HT1080 (cell line): ENCODE measurements at places on chromosomes 3 and 15.

DNA sequence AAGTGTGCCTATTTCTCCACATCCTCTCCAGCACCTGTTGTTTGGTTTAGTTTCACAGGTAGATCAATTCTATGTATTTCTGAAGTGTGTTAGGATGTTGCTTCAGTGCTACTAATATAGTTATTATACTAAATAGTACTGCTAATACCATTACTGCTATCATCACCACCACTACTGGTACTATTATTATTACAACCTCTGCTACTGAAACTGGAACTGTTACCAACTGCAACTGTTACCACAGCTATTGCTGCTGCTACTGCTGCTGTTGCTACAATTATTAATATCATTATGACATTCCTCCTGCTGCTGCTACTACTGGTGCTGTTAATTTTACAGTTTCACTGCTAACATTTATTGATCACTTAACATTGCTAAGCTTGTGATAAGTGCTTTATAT is 8.3 kb upstream of the LMOD3 start:
- DNase-seq: no peak

GRCh38 chr15:79602731-79603130 is 170.6 kb downstream of the MINAR1 start:
- no peak for DNase-seq

DNA sequence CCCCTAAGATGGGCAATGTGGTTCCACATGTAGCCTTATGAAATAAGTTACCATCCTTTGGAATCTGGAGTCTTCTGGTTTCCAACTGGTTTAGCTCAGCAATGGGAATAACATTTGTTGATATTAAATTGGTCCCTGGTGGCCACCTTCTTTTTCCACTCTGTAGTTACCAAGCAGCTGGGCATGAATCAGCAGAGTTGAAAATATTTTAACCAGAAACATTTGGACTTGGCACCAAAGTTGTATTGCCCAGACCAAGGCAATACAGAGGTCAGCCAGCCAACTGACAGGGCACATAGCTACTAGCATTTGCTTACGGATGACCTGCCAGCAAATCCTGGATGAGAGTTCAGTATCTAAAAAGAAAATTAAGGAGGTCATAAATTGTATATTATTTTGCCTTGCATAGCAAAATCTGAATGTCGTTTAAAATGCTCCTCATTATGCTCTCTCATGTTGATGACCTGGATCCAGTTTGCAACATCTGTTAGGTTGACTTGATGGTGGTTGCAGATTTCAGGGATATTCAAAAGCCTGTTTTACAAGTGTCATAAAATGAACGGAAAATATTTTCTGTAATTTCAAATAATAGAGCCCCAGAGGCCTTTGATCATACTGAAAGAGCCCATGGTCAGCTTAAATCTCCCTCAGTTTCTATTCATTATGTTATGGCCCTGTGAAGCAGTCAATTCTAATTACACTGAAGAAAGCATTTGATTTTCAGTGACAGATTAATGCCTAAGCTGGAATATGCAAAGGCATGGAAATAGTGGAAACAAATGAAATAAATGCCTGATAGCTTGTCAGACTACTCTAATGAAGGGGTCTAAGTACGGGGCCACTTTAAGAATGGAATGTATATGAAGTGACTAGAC is 54.6 kb downstream of the PPM1L start:
- DNase-seq: peak; percentile 20

GRCh38 chr3:64539451-64540196 is 148.2 kb downstream of the ADAMTS9 start:
- no peak for DNase-seq

DNA sequence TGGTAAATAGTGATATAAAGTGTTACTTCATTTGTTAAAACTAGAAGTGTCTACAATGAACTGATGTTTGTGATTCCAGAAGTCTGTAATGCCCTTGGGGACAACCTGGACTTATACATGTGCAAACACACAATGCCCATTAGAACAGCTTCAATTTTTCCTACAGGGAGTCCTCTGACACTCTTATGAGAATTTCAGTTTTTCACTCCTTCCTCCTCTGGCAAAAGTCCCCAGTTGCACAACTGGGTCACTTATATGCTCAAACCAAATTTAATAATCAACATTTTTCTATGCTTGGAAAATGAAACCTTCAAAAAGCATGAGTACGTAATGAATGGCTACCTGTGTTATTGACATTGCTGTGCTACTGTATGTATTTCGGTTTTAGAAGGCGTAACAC is at the start of gene OR5H15:
Gene OR5H15 (plus strand): TSS at position 301 of the 400 bp plus-strand sequence. CDS start 2,004 bp downstream, outside the sequence.
- DNase-seq: no peak

GRCh38 chr3:159919873-159920272 is 68.8 kb upstream of the IL12A start:
- DNase-seq: peak; percentile 73

DNA sequence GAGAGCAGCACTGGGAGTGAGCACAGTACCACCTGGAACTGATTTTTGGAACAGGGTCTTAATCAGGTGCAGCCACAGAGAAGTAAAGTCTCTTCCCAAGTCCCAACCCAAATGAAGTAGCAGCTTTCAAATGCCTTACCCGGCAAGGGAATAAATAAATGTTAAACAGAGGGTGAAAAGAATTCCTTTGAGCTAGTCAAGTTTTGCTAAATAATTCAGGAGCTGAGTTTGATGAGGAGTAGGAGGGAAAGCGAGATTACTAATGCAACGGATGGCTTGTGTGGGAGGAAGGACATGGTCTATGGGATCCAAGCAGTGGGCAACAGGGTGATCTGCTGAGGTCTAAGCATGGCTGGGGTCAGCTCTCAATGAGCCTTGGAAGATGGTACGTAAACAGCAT is 204.5 kb upstream of the ST8SIA2 start:
- no peak for DNase-seq

DNA sequence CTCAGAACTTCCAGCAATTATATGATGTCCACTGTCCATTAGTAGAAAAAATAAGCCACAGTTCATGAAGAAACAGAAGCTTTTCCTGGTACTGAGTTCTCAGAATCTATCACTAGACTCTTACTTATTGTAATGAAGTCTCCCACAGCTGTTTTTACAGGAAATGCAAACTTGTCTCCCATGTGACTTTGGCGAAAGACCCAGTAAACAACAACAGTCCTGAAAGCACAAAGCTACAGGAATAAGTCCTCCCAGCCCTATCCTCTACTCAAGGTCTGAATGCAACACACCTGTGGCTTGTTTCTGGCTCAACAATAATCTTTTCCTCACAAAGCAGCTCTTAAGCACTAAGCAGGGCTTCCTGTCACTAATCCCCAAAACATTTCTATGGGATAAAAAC is 55.9 kb downstream of the EOMES start:
- DNase-seq: no peak

- DNase-seq: no peak
Measured at GRCh38 chr3:195531683-195532082, 11.4 kb downstream of the PPP1R2 start.

- no peak for DNase-seq
Measured at GRCh38 chr3:125389282-125389681, 14.2 kb upstream of the ZNF148 start.

- DNase-seq: no peak
Measured at GRCh38 chr15:99981839-99982658, 248.8 kb upstream of the LYSMD4 start.

GRCh38 chr15:98195796-98196195 is 235.3 kb downstream of the ARRDC4 start:
- no peak for DNase-seq

- peak; percentile 34 for DNase-seq
Measured at GRCh38 chr15:78417754-78418630, 20.0 kb upstream of the IREB2 start.

- DNase-seq: peak; percentile 99
Measured at GRCh38 chr3:31041161-31041978, 146.9 kb upstream of the GADL1 start.

DNA sequence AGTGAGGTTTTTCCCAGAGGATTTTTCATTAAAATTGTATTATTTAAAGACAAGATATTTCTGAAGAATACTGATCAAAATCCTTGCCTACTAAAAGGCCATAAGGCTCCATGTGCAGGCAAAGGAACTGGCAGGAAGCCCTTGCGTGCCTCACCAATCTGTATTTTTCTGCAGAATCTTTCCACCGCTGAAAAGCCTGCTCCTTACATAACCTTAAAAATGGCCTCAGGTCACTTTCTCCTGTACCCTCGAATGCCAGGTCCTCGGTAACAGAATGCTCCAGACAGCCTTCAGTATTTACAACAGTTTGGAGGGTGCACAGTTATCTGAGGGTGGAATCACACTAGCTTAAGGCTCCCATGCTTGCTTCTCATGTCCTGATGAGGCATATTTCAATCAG is 3.2 kb downstream of the MORC1 start:
- DNase-seq: no peak

- no peak for DNase-seq
Measured at GRCh38 chr3:48303021-48303420, 30.4 kb downstream of the SPINK8 start.

DNA sequence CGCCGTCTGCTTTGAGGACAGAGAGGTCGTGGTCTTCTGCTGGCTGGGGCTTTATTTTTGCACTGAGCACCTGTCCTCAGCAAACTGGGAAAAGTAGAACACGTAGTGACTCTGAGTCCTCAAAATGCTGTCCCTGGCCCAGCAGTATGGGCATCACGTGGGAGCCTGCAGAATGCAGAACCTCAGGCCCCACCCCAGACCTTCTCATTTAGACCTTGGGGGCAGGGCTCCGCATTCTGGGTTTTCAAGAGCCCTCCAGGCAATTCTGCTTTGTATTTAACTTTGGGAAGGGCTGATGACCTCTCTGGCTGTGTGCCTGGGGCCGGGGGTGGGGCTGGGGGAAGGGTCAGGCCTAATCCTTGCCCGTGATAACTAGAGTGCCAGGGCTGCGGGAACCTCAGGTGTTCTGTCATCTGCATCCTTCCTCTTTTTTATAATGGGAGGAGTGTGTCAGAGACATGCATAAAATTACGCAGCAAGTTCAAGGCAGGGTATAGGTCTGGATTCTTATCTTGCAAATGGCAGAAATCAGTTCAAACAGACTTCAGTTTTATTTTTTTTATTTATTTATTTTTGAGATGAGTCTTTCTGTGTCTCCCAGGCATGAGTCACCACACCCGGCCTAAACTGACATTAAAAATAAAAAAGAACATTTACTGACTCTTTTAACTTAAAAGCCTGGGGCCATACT is 11.1 kb downstream of the SLC6A6 start:
- peak; percentile 61 for DNase-seq

- no peak for DNase-seq
Measured at GRCh38 chr3:52372822-52373504, 56.8 kb downstream of the DNAH1 start.

DNA sequence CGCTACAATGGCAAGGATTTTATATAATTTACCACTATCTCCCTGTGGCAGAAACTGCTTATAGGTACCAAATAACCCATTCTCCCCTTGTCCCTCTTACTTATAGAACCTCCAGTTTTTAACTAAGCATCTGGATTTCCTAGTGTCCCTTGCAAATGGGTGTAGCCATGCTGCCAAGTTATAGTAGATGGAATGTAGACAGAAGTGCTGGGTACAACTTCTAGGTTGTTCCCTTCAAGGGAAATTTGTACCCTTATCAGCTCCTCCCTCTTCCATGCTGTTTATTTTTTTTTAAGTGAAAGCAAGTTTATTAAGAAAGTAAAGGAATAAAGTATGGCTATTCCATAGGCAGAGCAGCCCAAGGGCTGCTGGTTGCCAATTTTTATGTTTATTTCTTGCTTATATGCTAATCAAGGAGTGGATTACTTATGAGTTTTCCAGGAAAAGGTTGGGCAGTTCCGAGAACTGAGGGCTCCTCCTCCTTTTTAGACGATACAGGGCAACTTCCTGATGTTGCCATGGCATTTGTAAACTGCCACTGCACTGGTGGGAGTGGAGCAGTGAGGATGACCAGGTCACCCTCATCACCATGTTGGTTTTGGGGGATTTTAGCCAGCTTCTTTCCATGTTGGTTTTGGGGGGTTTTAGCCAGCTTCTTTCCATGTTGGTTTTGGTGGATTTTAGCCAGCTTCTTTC is 40.1 kb upstream of the TM4SF19 start:
- DNase-seq: no peak

DNA sequence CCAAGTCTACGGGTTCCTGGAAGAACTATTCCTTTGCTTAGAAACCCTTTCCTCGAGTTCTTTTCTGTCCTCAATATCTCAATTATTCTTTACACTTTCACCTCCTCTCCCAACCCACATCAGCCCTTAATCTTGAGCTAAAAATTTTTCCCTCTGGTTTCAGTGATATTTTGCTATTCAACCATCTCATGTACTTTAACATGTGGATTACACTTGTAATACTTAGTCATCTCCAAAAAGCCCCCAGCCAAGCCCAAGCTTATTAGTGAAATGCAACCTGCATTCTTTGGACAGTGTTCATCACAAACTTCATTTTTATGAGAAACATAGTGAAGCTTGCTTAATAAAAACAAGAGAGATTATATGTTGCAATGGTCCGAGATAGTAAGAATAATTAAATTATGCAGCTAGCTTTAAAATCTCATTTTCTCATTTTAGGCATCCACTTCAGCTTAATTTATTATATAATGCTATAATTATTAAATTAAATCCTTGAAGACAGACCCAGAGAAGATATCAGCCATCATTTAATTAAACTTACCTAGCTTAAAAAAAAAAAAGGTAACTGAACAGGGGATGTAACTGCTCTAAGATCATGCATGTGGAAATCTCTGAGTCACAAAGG is 534.5 kb upstream of the TBL1XR1 start:
- DNase-seq: peak; percentile 23

- DNase-seq: peak; percentile 63
Measured at GRCh38 chr3:192772240-192772894, 45.0 kb upstream of the FGF12 start.

GRCh38 chr3:17602126-17602525 is 140.3 kb downstream of the TBC1D5 start:
- peak; percentile 30 for DNase-seq

GRCh38 chr15:44295750-44296431 is 7.4 kb downstream of the GOLM2 start:
- peak; percentile 32 for DNase-seq

- DNase-seq: no peak
Measured at GRCh38 chr3:29318251-29318650, 37.4 kb downstream of the RBMS3 start.

DNA sequence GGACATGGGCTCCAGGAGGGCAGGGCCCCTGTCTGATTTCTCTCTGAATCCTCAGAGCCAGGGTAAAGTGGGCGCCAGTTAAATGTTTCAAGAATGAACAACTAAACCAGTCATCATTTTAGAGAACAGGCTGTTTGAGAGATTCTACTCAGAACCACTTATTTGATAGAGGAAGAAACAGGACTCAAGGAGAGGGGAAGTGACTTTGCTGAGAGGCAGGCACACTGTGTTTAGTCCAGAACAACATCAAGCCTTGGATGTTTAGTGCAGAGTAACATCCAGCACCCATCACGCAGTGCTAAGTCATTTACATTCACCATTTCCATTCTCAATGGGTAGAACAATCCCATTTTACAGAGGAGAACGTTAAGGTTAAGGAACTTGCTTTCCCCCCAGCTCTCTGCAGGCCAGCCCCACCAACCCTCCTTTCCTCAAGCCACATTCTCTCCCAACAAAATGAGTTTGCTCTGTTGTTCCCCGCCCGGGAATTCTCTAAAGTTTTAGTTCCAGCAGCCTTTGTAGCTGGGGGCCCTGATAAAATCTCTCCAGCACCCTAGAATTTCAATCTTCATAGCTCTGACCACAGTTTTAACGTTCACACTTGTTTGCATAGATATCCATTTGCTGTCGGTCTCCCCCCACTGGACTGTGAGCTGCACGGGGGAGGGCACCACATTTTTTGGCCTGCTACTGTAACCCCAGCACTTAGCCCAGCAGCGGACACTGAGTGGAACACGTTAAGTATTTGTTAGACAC is 962 bp downstream of the NMNAT3 start:
- DNase-seq: no peak

- DNase-seq: no peak
Measured at GRCh38 chr3:141372656-141373055, 4.4 kb downstream of the ZBTB38 start.

GRCh38 chr3:43224405-43225073 is 61.8 kb upstream of the SNRK start:
- DNase-seq: no peak
